ENCODE measurements at places on chromosomes 4 and X. TPM values are rescaled to one million over a fixed set of nuclear protein-coding genes. Genes with fewer than 3 reads are reported as not detected.
A peak's percentile ranks its signal among the peaks of the same experiment; 100 is the strongest.

- H3K27me3 ChIP-seq = no peaks in the 10 kb centered on the region
- peaks cover 38% of the 10 kb centered on the region for H3K4me1 ChIP-seq
- no peaks in the 10 kb centered on the region for H3K36me3 ChIP-seq
- peak within 1 kb of the TSS; percentile 83 for H3K27ac ChIP-seq
These were observed at the start of gene TEC for GRCh38 chr4:48268956-48269860. Gene TEC, minus strand, starts transcription at chr4:48269838. Its CDS starts 41,224 bp downstream, at chr4:48228614.

- no peak overlapping the region for H3K27ac ChIP-seq
- H3K36me3 ChIP-seq = no peaks in the 10 kb centered on the region
- H3K27me3 ChIP-seq = peaks cover 53% of the 10 kb centered on the region
- peak overlapping the region; percentile 28 for H3K4me3 ChIP-seq
- DNase-seq = peak; percentile 21
These were observed 33.9 kb upstream of the HPF1 start for GRCh38 chr4:169791527-169792156.

The CXXC4 gene
- 5.1 TPM for total RNA-seq

DNA sequence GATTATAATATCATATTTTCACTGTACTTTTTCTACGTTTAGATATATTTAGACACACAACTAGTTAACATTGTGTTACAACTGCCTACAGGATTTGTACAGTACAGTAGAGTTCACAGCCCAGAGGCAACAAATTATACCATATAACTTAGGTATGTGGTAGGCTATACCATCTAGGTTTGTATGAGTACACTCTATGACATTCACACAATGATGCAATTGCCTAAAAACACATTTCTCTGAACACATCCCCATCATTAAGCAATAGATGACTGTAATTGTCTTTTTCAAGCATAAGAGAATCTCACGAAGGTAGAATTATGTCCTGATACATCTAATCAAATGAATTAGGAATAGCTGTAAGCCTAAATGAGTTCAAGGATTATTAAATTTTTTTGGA lies 12.3 kb upstream of the TIGD2 start:
- no peak for DNase-seq
- no peaks in the 10 kb centered on the region for H3K36me3 ChIP-seq
- H3K27ac ChIP-seq = no peak overlapping the region
- H3K4me3 ChIP-seq = no peak overlapping the region

GRCh38 chrX:20988118-20988517 lies 386.1 kb upstream of the CNKSR2 start:
- H3K36me3 ChIP-seq = no peaks in the 10 kb centered on the region
- no peaks in the 10 kb centered on the region for H3K4me1 ChIP-seq
- no peak overlapping the region for H3K4me3 ChIP-seq
- H3K27ac ChIP-seq = no peak overlapping the region
- DNase-seq = no peak

The EGFL6 gene
- total RNA-seq = not detected

GRCh38 chr4:7970361-7970946 lies 30.8 kb upstream of the AFAP1 start:
- no peak for DNase-seq
- no peak overlapping the region for H3K4me3 ChIP-seq
- H3K27me3 ChIP-seq = no peaks in the 10 kb centered on the region
- H3K4me1 ChIP-seq = peaks cover 23% of the 10 kb centered on the region
- H3K36me3 ChIP-seq = no peaks in the 10 kb centered on the region

DNA sequence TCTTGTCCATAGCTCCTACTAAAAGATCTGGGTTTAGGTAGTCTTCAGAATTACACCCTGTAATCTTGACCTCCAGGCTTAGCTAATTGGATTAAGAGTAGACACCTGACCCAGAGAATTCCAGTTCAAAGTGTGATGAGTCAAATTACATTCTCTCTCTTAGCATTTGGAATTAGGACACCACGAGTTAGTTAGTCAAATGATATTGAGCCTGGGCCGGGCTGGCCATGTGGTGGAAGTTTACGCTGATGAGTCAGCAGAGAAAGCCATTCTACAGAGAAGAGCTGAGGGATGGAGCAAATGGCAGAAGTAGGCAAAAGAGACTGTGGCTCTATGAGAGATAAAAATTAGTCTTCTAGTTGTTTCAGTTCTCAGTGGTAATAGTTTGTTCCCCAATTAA lies 31.1 kb downstream of the CEP44 start:
- H3K4me3 ChIP-seq = no peak overlapping the region
- no peak for DNase-seq
- H3K27me3 ChIP-seq = no peaks in the 10 kb centered on the region

GRCh38 chr4:11635342-11635741 lies 206.6 kb upstream of the HS3ST1 start:
- H3K27ac ChIP-seq = no peak overlapping the region
- no peaks in the 10 kb centered on the region for H3K27me3 ChIP-seq
- H3K4me3 ChIP-seq = no peak overlapping the region
- H3K4me1 ChIP-seq = no peaks in the 10 kb centered on the region
- H3K36me3 ChIP-seq = no peaks in the 10 kb centered on the region

- H3K4me1 ChIP-seq = no peaks in the 10 kb centered on the region
- H3K4me3 ChIP-seq = no peak overlapping the region
- H3K27ac ChIP-seq = no peak overlapping the region
- no peaks in the 10 kb centered on the region for H3K27me3 ChIP-seq
These were observed 29.5 kb upstream of the C4orf54 start for GRCh38 chr4:99687120-99687519.

GRCh38 chr4:24181005-24181404 lies 291.2 kb upstream of the PPARGC1A start:
- H3K27ac ChIP-seq = no peak overlapping the region
- no peak overlapping the region for H3K4me3 ChIP-seq
- no peaks in the 10 kb centered on the region for H3K4me1 ChIP-seq
- no peaks in the 10 kb centered on the region for H3K27me3 ChIP-seq

The MAGEE1 gene
- total RNA-seq = 3.8 TPM

DNA sequence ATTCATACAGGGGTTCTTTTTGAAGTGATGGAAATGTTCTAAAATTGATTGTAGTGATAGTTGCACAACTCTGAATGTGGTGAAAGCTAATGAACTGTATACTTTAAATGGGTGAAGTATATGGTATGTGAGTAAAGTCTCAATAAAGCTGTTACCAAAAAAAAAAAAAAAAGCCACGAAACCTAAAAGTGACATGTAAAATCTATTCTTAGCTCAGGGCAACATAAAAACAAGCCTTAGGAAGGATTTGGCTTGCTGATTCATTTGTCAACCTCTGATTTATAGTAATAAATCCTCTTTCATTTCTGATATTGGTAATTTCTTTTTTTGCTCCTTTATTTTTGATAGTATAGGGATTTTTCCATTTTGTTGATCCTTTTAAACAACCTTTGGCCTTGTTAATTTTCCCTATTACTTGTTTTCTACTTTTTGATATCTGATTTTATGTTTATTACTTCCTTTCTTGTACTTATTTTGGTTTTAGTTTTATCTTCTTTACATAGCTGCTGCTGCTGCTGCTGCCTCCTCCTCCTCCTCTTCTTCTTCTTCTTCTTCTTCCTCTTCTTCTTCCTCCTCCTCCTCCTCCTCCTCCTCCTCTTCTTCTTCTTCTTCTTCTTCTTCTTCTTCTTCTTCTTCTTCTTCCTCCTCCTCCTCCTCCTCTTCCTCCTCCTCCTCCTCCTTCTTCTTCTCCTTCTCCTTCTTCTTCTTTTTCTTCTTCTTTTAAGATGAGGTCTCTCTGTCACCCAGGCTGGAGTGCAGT lies 79.4 kb downstream of the ADGRG4 start:
- no peak overlapping the region for H3K27ac ChIP-seq
- H3K4me1 ChIP-seq = no peaks in the 10 kb centered on the region
- no peaks in the 10 kb centered on the region for H3K36me3 ChIP-seq
- H3K27me3 ChIP-seq = peaks cover 16% of the 10 kb centered on the region

- no peak overlapping the region for H3K4me3 ChIP-seq
- H3K27me3 ChIP-seq = no peaks in the 10 kb centered on the region
- no peaks in the 10 kb centered on the region for H3K36me3 ChIP-seq
- H3K27ac ChIP-seq = no peak overlapping the region
- DNase-seq = no peak
These were observed 10.6 kb upstream of the CCNG2 start for GRCh38 chr4:77146186-77147078.

- H3K4me1 ChIP-seq = no peaks in the 10 kb centered on the region
- H3K27ac ChIP-seq = peak overlapping the region; percentile 69
- H3K27me3 ChIP-seq = peaks cover 3% of the 10 kb centered on the region
- H3K36me3 ChIP-seq = no peaks in the 10 kb centered on the region
- peak; percentile 5 for DNase-seq
These were observed 4.9 kb downstream of the CXCL2 start for GRCh38 chr4:74093981-74094623.

DNA sequence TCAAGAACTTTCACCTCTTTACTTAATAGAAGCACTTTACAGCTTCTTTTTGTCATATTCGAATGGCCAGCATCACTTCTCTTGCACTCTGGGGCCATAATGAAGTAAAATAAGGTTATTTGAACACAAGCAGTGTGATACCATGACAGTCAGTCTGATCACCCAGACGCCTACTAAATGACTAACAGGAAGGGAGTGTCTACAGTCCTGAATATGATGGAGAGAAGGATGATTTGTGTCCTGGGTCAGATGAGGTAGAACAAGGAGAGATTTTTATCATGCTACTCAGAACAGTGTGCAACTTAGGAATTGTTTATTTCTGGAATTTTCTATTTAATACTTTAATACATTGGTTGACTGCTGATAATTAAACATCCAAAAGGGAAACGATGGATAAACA lies 284.2 kb upstream of the F9 start:
- H3K36me3 ChIP-seq = no peaks in the 10 kb centered on the region
- H3K4me3 ChIP-seq = no peak overlapping the region
- no peak overlapping the region for H3K27ac ChIP-seq
- no peaks in the 10 kb centered on the region for H3K4me1 ChIP-seq
- no peaks in the 10 kb centered on the region for H3K27me3 ChIP-seq

GRCh38 chrX:38960137-38960536 lies 158.9 kb downstream of the MID1IP1 start:
- peaks cover 5% of the 10 kb centered on the region for H3K27me3 ChIP-seq
- no peak overlapping the region for H3K27ac ChIP-seq
- peak; percentile 9 for DNase-seq
- no peak overlapping the region for H3K4me3 ChIP-seq
- H3K36me3 ChIP-seq = no peaks in the 10 kb centered on the region

DNA sequence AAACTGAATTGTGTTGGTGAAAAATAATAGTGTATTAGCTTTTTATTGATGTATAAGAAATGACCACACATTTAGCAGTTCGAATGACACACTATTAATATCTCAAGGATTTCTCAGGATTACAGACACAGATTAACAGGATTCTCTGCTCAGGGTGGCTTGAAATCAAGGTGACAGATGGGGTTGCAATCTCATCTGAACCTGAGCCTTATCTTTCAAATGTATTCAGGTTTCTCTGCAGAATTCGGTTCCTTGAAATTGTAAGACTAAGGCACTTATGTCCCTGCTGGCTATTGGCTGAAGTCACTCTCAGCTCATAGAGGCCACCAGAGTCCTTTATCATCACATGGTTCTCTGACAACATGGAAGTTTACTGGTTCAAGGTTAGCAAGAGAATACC lies 1780.1 kb downstream of the ARAP2 start:
- H3K36me3 ChIP-seq = no peaks in the 10 kb centered on the region
- no peak overlapping the region for H3K27ac ChIP-seq
- no peaks in the 10 kb centered on the region for H3K27me3 ChIP-seq
- H3K4me1 ChIP-seq = no peaks in the 10 kb centered on the region

The USO1 gene
- total RNA-seq = 71.2 TPM

The GATA1 gene
- total RNA-seq = not detected

The GSX2 gene
- not detected for total RNA-seq

DNA sequence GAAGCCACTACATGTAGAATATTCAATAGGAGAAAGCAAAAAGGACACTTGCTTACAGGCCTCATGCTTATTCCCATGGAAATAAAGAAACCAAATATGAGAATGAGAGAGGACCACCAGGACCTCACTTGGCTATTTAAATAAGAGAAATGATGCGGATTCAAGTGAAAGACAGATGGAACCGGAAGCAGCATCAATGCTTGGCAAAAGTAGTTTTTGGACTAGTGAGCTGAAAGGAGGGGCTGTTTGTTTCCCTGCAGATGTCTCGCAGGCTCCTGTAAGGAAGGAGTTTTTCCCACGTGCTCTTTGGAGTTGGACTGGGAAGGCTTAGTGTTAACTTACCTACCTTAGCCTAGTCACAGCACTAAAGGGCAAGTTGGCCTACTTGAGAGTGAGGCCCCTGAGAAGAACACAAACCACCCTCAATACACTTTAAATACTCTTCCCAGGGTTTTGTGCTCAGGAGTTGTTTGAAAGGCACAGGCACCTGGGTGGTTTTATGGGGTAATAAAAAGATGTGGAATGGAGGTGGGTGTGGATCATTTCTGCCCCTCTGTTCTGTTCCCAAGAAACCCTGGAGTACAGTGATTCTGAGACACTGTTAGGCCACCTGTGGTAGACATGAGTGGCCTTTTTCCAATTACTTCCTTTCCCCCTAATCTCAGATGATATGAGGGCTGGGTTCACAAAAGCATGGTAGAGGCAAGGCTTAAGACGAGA lies 113.3 kb upstream of the C1GALT1C1 start:
- H3K4me1 ChIP-seq = no peaks in the 10 kb centered on the region
- H3K36me3 ChIP-seq = no peaks in the 10 kb centered on the region
- no peak overlapping the region for H3K27ac ChIP-seq
- no peak overlapping the region for H3K4me3 ChIP-seq

GRCh38 chr4:98484031-98484430 lies 174.4 kb downstream of the TSPAN5 start:
- H3K4me1 ChIP-seq = no peaks in the 10 kb centered on the region
- no peaks in the 10 kb centered on the region for H3K27me3 ChIP-seq
- no peak for DNase-seq
- no peaks in the 10 kb centered on the region for H3K36me3 ChIP-seq

GRCh38 chr4:56077676-56078075 lies 128.9 kb downstream of the CEP135 start:
- no peak overlapping the region for H3K27ac ChIP-seq
- no peaks in the 10 kb centered on the region for H3K4me1 ChIP-seq
- H3K27me3 ChIP-seq = no peaks in the 10 kb centered on the region

DNA sequence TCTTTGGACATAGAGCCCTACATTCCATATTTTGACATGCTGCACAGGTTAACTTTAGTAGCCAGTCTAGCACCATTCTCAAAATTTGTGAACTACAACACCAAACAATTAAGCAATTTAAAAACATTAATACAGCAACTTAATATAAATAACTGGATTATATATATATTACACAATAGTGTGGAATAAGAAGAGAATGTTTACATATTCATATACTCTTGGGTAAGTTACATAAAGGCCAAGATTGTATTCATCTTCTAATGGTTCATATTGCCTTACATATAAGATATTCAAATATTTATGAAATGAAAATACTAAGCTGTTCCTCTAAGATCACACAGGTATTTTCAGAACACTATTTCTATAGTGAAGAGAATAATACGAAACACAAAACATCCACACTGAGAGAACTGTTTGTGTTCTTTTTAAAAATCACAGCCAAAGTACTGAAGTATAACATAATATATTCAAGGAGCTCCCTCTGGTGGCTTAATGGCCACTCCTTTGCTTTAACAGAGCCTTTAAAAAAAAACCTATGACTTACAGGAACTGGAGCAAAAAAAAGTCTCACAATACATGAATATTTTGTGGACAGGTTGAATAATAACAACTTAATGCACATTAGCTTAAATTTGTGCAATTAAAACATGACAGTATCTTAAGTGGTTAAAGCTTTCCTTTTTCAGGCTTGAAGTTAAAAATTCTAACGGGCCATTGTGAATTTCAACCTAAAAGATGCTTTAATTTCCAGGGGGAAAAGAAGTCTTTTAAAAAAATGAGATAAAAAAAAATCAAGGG lies 46.2 kb downstream of the NEK1 start:
- no peak for DNase-seq
- H3K27me3 ChIP-seq = no peaks in the 10 kb centered on the region
- no peak overlapping the region for H3K27ac ChIP-seq

The ANXA3 gene
- 16.0 TPM for total RNA-seq

GRCh38 chr4:40334591-40335524 lies at the start of gene CHRNA9:
Gene CHRNA9, plus strand, starts transcription at chr4:40335333. Its CDS starts 135 bp downstream, at chr4:40335468.
- H3K27ac ChIP-seq = no peak within 1 kb of the TSS
- H3K4me3 ChIP-seq = no peak within 1 kb of the TSS
- no peak for DNase-seq
- no peaks in the 10 kb centered on the region for H3K36me3 ChIP-seq
- H3K27me3 ChIP-seq = peaks cover 7% of the 10 kb centered on the region
